ENCODE measurements at places on chromosomes 16 and 17.
A peak's percentile ranks its signal among the peaks of the same experiment; 100 is the strongest.

DNA sequence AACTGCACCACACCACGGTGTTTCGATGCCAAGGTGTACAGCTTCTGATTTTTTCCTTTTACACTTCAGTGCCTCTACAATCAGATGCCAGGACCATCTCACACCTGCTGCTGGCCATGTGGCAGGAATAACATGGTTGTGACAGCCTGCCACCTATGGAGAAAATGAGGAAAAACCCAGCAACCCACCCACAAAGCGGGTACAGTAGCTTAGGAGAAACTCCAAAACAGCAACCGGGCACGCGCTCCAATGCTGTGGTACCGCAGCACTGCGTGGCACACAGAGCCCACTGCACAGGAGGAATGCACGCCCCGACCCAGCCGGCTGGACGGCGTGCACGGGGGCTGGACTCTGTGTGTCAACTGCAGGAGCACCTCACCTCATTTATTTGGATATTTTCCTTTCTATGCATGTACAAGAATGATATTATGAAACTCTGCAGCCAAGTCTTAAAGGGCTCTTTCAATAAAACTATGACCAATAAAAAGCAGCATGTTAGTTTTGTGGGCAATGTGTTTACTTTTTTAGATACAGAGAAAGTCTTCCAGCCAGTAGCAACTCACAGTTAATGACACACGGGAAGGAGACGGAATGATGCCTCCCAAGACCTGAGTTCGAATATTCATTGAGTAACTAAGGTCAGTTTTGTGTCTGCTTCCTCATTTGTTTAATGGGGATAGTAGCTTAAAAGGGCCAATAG, 45.9 kb downstream of the MAP1LC3B start:
- DNase-seq, result no peak

DNA sequence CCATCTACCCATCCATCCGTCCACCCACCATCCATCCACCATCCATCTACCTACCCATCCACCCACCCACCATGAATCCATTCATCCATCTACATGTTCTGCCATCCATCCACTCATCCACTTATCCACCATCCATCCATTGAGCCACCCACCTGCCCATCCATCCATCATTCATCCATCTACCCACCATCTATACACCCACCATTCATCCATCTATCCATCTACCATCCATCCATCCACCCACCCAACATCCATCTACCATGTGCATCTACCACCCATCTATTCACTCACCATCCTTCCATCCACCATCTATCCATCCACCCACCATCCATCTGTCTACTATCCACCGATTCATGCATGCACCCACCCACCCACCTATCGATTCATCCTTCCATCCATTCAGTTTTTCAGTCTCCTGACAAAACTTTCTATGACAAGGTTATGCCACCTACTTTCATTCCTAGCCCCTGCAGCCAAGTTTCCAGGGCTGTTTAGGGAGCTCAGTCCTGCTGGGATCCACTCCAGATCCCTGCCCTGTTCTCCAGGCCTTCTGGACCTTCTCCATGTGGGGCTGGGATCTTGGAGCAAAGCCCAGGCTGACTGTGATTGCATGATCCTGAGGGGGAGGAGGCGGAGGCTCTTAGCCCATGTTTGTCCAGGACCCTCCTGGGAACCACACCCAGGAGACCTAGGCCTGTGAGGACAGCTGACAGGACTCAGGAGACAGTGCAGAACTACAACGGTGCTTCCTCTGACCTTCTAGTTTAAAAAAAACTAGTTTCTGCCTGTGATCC, 27.4 kb downstream of the BCO1 start:
- no peak for DNase-seq

- no peak for DNase-seq
These were observed 487 bp downstream of the TSR1 start for GRCh38 chr17:2335726-2336214.

GRCh38 chr16:75947626-75948239, 221.4 kb upstream of the CPHXL start:
- no peak for DNase-seq

GRCh38 chr17:885971-886571, 93.5 kb downstream of the NXN start:
- DNase-seq, result no peak

- no peak for DNase-seq
These were observed 34.5 kb downstream of the ABCC12 start for GRCh38 chr16:48121276-48121675.

DNA sequence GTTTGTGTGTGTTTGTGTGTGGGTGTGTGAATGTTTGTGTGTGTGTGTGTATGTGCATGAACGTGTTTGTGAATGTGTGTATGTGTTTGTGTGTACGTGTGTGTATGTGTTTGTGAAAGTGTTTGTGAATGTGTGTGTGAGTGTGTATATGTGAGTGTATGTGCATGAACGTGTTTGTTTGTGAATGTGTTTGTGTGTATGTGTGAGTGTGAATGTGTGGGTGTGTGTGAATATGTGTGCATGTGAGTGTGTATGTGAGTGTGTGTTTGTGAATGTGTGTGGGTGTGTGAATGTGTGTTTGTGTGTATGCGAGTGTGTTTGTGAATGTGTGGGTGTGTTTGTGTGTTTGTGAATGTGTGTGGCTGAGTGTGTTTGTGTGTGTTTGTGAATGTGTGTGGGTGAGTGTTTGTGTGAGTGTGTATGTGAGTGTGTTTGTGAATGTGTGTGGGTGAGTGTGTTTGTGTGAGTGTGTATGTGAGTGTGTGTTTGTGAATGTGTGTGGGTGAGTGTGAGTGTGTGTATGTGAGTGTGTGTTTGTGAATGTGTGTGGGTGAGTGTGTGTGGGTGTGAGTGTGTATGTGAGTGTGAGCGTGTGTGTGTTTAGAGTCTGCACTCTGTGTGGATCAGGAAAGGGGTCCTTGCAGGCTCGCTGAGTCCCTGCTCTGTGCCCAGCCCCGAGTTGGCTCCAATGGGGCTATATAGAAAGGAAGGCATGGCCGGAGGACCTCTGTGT, 890 bp upstream of the CD300A start:
- DNase-seq, result no peak

- DNase-seq, result peak; percentile 17
These were observed at the start of gene CDYL2 for GRCh38 chr16:80804526-80805383. CDYL2 (minus strand) TSS chr16:80804598; CDS start chr16:80804173, 425 bp downstream.

DNA sequence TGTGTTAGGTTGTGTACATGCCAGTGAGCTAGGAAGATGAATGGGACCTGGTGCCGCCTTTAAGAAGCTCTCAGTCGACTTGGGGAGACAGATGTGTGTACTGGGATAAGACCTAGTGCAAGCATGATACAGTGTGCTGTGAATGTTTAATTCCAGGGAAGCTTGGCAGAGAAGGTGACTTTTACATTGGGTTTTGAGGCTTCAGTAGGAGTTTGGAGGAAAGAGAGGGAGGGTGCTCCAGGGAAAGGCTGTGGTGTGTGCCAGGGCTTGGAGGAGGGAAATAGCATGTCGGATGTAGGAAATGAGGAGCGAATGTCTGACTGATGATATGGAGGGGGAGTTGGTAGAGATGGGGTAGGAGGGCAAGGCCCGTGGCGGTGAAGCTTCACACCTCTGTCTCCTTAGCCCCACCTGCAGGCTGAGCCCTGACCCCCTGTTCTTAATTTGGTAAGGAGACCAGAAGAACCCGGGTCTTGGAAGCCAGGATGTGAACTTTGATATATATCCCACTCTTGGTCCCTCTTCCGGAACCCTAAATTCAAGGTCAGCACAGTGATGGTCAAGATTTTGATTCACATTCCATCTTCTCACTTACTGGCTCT, 76.6 kb downstream of the PLCG2 start:
- no peak for DNase-seq

DNA sequence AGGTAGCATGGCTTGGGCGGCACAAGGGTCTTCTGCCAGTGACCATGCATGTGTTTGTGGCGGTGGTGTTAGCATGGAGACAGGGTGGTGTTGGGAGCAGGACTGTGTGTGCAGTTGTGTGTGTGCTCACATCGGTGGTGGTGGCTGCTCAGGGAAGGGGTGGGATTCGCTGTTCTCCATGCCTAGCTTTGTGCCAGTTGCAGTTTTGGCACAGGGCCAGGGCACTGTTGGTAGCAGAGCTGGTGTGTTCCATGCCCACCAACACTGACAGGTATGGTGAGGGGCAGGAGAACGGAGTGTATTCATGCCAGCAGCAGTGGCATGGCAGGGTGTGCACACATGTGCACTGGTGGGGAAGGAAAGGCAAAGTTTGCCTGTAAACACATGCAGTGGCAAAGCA, 77.3 kb upstream of the TEKT1 start:
- no peak for DNase-seq

- no peak for DNase-seq
These were observed 44.7 kb downstream of the CPNE2 start for GRCh38 chr16:57137043-57137442.

GRCh38 chr17:28807925-28808634, 34.5 kb downstream of the FAM222B start:
- DNase-seq, result no peak

- DNase-seq, result no peak
These were observed 214.1 kb downstream of the SEC14L1 start for GRCh38 chr17:77354670-77355455.

- no peak for DNase-seq
These were observed at the start of gene IRX6 for GRCh38 chr16:55323637-55324271. IRX6 (plus strand) TSS chr16:55324203; CDS start chr16:55325092, 889 bp downstream.

DNA sequence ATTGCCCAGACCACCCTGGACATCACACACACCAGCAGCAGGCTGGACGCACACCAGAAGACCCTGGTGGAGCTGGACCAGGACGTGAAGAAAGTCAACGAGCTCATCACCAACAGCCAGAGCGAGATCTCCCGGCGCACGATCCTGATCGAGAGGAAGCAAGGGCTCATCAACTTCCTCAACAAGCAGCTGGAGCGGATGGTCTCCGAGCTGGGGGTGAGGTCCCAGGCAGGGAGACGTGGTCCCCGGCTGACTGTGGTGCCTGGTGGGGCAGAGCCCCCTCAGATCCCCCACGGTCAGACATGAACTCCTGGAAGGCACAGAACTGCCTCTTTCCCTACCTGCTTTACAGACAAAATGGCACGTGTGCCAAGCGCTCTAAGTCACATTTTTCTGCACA, 16.6 kb upstream of the GAA start:
- DNase-seq, result no peak

- DNase-seq, result no peak
These were observed 1.3 kb downstream of the IL34 start for GRCh38 chr16:70647441-70648359.

DNA sequence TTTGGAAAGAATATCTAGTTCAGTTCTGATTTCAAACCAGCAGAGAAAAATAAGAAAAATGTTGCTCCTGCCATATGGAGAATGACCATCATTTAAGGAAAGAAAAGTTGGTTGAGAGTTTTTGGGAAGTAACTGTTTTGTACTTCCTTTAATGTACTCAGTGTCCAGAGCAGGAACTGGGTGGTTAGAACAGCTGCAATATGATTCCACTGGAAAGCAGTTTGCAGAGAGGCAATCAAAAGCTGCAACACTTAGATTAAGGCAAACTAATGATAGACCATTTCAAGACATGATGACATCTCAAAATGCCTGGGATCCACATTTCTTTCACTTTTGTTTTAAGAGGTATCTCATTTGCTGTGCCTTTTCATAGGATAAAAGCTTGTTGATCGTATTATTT, 313.3 kb upstream of the HSBP1 start:
- no peak for DNase-seq

DNA sequence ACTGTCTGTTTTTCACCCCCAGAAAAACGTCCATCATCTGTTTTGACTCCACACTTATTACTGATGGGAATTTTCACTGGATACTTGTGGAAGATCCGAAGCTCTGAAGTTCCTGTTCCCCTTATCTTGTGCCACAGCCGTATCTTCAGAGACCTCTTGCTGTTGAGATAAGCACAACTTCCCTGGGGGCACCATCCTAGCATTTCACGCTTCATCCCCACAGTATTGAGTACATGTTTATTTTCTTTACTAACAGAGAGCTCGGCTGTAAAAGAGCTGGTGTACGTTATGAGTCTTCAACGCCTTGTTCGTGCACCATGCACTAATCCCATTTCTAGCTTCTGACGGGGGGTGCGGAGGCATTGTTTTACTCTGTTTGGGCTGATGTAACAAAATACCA, 813.6 kb upstream of the EEF2KMT start:
- DNase-seq, result no peak

DNA sequence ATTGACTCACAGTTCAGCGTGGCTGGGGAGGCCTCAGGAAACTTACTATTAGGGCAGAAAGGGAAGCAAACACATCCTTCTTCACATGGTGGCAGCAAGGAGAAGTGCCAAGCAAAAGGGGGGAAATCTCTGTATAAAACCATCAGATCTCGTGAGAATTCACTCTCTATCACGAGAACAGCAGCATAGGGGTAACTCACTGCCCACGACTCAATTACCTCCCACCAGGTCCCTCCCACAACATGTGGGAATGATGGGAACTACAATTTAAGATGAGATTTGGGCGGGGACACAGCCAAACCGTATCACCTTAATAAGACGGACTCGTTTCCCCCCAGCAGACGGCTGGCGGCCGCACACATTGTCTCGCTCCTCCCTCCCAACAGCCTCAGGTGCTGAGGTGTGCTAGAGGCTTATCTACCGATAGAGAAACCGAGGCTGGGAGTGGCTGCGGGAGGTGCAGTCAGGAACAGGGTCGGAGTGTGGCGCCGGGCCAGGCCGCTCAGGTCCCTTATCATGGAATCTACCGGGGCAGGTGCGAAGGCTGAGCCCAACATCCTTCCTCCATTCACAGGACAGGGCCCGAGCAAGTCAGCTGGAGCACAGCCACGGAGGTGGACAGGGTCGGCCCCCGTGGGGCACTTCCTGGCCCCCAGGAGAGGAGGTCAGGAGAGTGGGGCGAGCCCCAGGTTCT, 4.9 kb upstream of the ZG16B start:
- DNase-seq, result no peak

GRCh38 chr16:57071831-57072582, 20.4 kb upstream of the CPNE2 start:
- DNase-seq, result no peak

GRCh38 chr17:40793832-40794231, 5.9 kb downstream of the KRT28 start:
- no peak for DNase-seq

DNA sequence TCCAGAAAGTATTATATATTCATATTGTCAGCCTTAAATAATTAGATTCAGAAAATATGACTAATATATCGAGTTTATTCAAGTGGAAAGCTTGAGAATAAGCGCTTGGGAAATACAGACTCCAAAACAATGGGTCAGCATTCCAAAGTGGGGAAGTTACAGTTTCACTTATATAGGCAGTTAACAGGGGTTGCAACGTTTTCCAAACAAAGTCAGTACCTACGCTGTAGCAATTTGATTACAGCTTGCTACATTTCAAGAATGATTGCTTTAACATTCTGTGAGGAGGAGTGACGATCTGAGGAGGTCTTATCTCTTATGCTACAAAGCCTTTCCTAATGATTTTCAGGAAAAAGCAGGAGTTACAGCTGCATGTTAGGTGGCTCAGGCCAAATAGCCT, 34.2 kb upstream of the HS3ST3A1 start:
- DNase-seq, result no peak

GRCh38 chr17:78396441-78397337, 18.2 kb downstream of the PGS1 start:
- no peak for DNase-seq

- DNase-seq, result no peak
These were observed 145.5 kb upstream of the PMFBP1 start for GRCh38 chr16:72317446-72317845.

- no peak for DNase-seq
These were observed 3.5 kb upstream of the CMIP start for GRCh38 chr16:81440888-81441761.
